Anterior cingulate cortex (tissue), 58 donors: ENCODE measurements at places on chromosomes 1 and 21.

DNA sequence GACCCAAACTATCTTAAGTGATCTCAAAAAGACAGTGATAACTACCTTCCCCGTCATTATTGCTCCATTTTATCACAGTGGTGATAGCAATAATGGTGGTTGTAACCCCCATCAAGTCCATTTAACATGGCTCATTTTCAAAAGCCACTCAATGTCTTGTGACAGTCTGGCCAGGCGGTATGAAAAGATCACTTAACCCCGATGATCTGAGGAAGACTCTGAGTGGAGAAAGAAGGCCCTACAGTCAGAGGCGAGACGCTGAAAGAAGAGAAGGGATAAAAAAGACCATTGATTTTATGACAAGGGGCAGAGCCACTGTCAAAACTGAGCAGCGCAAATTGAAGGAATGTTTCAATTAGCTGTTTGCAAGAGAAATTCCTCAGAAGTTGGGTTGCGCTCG, 417.2 kb upstream of the PBX1 start:
- DNase-seq, result no peak

DNA sequence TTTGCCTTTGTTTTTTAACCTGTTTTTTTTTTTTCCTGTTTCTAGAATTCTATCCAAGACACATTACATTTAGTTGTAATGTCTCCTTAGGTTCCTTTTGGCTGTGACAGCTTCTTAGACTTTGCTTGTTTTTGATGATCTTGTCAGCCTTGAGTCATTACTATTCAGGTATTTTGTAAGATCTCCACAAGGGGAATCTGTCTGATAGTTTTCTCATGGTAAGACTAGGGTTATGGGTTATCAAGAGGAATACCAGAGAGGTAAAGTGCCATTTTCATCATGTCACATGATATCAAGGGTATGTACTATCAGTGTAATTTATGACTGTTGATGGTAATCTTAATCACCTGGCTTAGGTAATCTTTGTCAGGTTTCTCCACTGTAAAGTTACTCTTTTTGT, 99.1 kb upstream of the GFI1 start:
- DNase-seq, result no peak

DNA sequence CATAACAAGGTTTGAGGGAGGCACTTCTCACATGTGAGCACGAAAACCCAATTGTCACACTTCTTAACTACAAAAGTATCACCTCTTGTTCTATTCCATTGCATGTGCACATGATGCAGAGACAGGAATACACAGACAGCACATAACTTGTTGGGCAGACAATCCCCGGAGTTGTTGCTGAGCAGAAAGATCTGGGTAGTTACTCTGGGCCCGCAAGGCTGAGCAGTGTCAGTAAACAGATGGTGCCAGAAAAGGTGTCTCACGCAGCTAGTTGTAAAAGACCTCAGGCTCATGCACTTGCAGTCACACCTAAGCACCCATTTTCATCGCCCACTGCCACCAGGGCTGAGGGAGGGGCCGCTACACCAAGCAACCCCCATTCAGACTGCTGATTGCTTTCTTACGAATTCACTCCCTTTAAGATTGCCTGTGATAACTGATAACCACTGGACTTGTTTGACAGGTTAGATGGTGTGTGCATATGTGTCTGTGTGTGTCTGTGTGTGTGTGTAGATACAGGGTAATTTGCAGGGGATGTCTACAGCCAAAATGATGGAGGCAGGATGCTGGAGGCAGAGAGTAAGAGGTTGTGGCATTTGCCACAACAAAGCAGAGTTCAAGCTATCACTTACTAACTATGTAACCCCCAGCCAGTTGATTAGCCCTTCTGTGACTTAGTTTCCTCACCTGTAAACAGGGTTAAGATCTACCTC, 4.2 kb downstream of the LGR6 start:
- no peak for DNase-seq

DNA sequence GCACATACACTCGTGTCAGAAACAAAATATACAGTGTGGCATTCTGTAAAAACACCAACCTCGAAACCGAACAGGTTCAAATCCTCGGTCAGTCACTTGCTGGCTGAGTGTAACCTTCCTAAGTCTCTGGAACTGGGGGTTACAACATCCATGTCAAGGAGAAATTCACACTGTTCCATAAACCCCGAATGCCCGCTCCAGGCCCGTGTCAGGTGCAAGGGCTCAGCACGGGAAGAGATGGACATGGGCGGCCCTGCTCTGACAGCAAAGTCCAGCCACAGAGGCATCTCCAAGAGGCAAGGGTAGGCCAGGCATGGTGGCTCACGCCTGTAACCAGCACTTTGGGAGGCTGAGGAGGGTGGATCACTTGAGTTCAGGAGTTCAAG, 79.5 kb downstream of the SLC66A1 start:
- DNase-seq, result no peak

GRCh38 chr1:70966018-70966638, 81.5 kb downstream of the PTGER3 start:
- no peak for DNase-seq

DNA sequence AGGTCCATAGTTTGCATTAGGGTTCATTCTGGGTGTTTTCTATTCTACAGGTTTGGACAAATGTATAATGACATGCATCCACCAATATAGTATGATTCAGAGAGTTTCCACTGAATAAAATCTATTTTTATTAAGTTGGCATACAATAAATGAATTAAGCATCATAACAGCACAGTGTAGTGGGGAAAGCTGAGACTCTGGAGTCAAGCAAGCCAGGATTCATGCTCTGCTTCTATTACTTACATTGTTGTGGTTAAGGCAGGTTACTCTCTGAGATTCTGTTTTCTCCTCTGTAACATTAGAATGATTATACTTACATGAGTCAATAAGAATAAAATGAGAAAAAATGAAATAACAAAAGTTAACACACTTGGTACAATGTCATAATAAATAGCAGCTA, 131.3 kb downstream of the SLC30A10 start:
- DNase-seq, result no peak

GRCh38 chr1:207155028-207155427, 51.0 kb downstream of the C4BPA start:
- DNase-seq, result no peak

DNA sequence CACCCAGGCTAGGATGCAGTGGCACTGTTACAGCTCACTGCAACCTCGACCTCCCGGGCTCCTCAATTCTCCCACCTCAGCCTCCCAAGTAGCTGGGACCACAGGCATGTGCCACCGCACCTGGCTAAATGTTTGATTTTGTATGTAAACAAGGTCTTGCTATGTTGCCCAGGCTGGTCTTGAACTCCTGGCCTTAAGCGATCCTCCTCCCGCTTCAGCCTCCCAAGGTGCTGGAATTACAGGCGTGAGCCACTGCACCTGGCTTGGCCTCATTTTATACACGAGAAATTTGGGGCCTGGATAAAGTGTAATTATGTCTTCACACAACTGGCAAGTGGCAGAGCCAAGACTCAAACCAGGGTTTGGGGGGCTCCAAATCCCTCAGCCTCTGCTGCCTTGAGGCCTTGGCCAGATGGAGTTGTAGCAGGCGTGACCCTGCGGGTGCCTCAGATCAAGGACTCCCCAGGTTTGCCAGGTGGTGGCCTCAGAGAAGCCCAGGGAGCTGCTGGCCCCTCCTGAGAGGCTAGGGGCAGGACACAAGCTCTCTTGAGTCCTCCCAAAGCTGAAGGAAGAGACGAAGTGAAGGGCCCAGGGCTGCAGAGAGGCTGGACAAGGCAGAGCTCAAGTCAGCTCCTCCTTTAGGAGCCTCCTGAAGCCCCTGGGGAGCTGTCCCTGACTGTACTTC, 61.7 kb downstream of the MDM4 start:
- DNase-seq, result no peak

- no peak for DNase-seq
Measured at GRCh38 chr1:108617008-108617723, 43.7 kb downstream of the HENMT1 start.

DNA sequence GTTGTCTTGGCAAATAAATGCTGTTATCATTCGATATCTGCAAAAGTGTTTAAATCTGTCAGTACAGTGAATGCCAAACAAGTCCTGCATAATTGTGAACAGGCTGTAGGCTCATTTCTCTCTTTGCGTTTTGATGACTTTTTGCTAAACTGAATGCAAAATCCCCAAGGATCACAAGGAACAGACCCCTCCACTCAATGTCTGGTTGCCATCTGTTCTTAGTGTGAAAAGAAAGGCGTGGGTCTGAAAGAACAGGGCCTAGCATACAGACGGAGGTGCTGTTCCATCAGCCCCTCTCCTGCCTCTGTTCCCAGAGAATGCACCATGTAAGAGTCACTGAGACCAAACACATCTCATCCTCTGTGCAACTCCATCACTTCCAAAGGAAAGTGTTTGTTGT, 40.4 kb downstream of the EIF2B3 start:
- DNase-seq, result no peak

GRCh38 chr1:43007377-43008114, 48.9 kb upstream of the SLC2A1 start:
- no peak for DNase-seq

GRCh38 chr21:17514124-17514845, 1.4 kb downstream of the CXADR start:
- DNase-seq, result no peak

GRCh38 chr1:224348137-224348536, 8.5 kb upstream of the CNIH4 start:
- no peak for DNase-seq
